Muscle of back (tissue), 13 donors: ENCODE measurements at places on chromosomes 3 and 15. TPM values are rescaled to one million over a fixed set of nuclear protein-coding genes. Genes with fewer than 3 reads are reported as not detected.

SLC25A20 gene
- polyA plus RNA-seq = 13.1 TPM

GRCh38 chr3:64552966-64553365 lies 134.8 kb downstream of the ADAMTS9 start:
- DNase-seq = no peak

CKMT1A gene
- 1.9 TPM for polyA plus RNA-seq

- DNase-seq = peak; percentile 69
These were observed 311.5 kb downstream of the RORA start for GRCh38 chr15:60917461-60918145.

- DNase-seq = no peak
These were observed 36.4 kb downstream of the RYK start for GRCh38 chr3:134214239-134214638.

GRCh38 chr15:26126070-26126469 lies 262.9 kb upstream of the ATP10A start:
- DNase-seq = no peak

DNA sequence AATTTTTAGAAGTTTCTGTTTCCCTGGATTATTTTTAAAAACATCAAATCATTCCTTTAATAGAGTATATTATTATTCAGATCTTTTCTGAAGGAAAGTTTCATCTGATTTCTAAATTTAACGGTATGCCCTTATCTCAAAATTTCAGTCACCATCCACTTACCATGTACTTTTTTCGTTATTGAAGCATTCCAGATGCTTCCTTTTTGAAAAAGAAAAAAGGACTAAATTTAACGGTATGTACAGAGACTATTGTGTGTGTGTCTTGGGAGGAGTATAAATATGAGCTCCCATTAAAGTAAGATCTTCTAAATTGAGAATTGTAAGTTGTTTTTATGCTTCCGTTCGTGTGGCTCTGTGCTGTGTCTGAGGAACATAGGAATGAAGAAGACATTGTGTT lies 517.4 kb upstream of the GOLIM4 start:
- DNase-seq = no peak

TAGLN3 gene
- polyA plus RNA-seq = 3.9 TPM

- DNase-seq = no peak
These were observed 167.6 kb downstream of the TLE3 start for GRCh38 chr15:69929905-69930630.

- DNase-seq = no peak
These were observed 13.6 kb upstream of the RPS17 start for GRCh38 chr15:82553846-82554245.

GRCh38 chr3:192841428-192841827 lies 76.2 kb downstream of the MB21D2 start:
- DNase-seq = no peak

DNA sequence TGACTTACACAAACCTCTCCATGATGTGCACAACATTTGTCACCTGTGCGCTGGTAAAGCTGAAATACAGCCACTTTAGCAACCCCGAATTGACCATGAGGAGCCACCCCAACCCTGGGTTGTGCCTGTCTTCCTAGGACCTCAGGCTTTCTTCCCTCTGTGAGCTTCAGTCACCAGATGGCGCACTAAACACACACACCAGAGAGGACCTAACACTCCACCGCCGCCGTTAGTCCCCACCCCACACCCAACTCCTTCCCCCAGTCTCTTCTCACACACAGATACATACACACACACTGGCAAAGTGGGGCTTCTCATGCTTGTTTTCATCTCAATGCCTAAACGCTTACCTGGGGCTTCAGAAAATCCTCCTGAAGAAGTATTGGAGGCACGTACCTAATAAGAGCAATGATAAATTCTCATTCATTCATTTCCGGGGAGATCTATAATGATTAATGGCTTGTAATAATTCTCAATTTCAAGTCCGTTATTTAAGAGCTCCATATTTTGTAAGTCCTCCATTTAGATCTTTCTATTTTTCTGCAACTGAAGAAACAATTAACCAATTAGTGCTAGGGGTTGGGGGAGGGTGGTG lies 2.1 kb upstream of the CCDC80 start:
- peak; percentile 94 for DNase-seq

GRCh38 chr3:149772861-149773260 lies 19.5 kb downstream of the ANKUB1 start:
- no peak for DNase-seq

GRCh38 chr15:38843736-38844590 lies 279.3 kb upstream of the RASGRP1 start:
- DNase-seq = peak; percentile 62

GRCh38 chr3:175608911-175609310 lies 749.8 kb downstream of the NAALADL2 start:
- DNase-seq = no peak

PPP1R14D gene
- polyA plus RNA-seq = not detected

DNA sequence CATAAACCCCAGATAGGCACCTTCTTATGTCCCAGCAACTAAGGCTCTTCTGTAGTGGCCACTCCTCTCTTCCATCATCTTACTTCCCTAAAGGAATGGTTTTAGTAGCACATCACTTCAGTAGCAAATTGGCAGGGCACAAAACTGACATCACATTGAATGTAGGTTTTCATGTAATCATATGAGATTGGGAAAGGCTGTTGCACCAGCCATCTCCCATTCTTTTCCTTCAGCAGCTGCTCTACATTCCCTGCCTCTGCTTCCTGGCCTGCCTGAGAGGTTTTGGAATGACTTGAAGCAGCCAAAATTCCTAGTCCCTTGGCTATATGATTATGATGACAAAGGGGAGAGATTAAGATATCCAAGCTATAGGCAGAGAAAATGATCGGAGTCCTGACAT lies 36.5 kb downstream of the NSUN3 start:
- no peak for DNase-seq

DNA sequence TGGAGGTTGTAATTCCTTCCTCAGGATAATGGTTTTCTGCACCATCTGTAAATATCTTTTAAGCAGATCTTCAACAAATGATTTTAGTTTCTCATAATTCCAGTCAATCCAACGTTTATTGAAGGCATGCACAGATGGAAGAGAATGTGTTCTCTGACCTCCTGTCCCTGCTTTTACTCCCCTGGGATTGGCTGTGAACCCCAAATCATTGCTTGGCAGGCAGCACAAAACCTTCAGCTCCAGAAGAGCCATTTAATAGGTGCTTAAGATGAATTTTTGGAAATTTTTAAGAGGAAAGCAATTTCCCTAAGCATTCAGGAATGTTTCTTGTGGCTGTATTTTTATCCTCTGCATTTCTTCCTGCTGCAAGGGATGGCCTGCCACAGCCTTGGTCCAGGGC lies 25.5 kb upstream of the THSD4 start:
- no peak for DNase-seq

DNA sequence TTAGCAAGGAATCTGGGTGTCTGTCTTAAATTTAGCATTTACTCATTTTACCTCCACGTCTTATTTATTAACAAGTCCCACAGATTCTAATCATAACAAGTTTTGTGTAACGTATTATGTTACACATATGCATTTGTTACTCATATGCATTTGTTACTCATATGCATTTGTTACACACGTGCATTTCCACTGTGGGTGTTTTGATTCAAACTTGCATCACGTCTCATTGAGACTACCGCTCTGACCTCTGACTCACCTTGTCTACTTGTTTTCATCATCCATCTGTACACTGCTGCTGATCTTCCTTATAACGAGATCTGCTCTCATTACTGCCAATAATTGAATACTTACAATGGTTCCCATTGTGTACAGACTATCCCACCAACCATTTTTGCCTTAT lies 1141.4 kb downstream of the TBL1XR1 start:
- DNase-seq = no peak

SMAD6 gene
- 4.2 TPM for polyA plus RNA-seq

DNA sequence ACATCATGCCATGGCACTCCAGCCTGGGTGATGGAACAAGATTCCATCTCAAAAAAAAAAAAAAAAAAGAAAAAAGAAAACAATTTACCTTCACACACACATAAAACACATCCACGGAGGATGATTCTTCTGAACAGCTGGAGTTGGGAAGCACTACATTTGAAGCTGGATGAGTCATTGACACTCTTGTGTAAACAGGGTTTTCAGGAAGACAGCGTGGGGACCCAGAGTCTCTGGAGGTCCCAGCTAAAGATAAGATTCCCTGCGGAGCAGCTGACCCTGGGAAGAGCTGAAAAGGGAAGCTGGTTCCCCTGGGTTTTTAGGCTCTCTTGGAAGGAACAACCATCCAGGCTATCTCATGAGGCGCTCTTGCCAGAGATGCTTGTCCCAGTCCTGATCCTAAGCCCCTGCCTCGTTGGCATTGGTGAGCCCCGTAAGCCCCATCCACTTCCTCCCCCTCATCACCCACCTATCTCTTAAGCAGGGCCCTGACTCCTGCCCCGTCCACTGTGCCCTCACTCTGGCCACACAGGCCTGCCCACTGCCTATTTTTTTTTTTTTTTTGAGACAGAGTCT lies 32.0 kb upstream of the FURIN start:
- DNase-seq = no peak

BFSP2 gene
- not detected for polyA plus RNA-seq

GRCh38 chr3:71784914-71785531 lies at the start of gene PROK2:
PROK2 (minus strand) TSS chr3:71785148; CDS start chr3:71785052, 96 bp downstream.
- DNase-seq = no peak

DNA sequence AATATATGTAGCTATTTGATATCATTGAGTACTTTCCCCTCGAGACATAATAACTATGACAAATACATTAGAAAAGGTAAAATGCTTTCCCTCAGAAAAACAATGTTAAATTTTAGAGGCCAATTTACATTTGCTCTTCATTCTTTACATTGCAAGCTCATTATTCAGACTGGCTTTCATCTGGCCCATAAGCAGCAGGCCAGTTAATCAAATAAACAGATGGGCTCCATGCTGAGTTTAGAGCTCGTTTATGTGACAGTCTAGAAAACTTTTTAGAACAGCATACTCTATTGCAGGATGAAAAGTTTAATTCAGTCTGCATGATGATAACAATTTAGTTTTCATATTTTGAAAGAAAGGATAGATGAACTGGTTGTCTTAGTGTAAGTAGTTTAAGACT lies 150.6 kb downstream of the DUT start:
- DNase-seq = no peak

ARPP21 gene
- 143 TPM for polyA plus RNA-seq

DNA sequence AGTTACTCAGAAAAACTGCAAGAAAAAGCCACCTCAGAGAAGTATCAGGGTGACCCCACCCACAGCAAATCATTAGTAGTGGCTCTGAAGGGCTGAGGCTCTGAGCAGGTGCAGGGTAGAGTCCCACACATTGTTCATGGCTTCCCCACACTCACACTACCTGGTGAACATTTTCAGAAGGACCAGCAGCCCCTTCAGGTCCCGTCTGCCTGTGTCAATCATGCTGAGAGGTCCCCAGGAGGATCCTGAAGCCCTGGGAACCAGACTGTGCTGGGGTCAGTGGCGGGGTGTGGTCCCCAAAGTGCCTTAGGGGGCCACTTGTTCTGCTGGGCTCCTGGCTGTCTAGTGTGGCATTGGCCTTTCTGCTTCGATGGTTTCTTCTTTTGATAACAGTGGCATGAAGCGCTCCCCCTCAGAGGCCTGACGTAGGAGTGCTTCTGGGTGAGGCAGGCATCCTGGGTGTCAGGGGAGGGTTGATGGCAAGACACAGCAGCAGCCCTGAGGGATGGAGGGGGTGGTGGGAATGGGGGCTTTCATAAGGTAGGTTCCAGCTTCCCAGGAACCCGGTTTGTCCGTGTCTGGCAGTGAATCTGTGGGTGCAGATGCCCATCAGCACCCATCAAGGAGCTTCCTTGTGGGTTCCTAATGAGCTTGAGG lies 19.0 kb upstream of the FANCD2 start:
- no peak for DNase-seq

HIGD2B gene
- polyA plus RNA-seq = not detected

GRCh38 chr3:119145128-119145499 lies 851 bp upstream of the TEX55 start:
- DNase-seq = no peak

MYD88 gene
- polyA plus RNA-seq = 21.2 TPM

DNA sequence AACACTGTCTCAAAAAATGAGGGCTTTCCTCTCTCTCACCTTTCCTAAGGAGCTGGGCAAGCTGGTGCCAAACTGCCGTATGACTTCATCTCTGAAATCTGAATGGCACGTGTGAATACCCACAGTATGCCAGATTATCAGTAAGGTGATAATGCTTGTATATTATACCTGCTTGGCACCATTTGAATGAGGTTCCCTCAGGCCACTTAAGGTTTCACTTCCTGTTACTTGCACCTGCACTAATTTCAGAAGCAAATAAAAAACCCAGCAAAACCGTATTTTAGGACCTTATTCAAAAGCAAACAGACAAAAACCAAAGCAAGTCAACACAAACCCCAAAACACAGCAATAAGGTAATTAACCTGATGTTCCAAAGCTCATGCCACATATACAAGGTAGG lies 19.7 kb downstream of the FOXP1 start:
- no peak for DNase-seq

- DNase-seq = peak; percentile 56
These were observed 53.0 kb upstream of the CA12 start for GRCh38 chr15:63434576-63435186.

GRCh38 chr3:132245552-132246142 lies 71.6 kb upstream of the ACP3 start:
- DNase-seq = no peak

TMEM212 gene
- not detected for polyA plus RNA-seq

GRCh38 chr3:110816008-110816407 lies 255.6 kb upstream of the NECTIN3 start:
- no peak for DNase-seq

DNA sequence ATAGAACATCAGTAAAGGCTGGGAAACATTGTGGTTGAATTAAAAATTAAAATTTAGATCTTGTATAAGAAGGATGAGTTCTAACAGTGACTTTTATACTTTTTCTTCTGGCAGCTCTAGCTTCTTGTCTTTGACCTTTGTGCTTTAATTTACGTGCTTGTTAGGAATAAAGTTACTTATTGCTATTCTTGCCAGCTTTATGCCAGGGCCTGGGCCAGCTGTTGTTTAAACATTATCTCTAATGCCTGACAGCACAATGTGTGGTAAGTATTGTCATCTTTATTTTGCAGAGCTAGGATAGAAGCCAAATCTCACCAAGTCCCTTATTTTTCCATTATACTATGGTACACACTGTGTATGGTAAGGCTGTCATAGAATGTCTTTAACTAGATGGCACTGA lies 766.7 kb upstream of the GOLIM4 start:
- no peak for DNase-seq

CLDN16 gene
- not detected for polyA plus RNA-seq

DNA sequence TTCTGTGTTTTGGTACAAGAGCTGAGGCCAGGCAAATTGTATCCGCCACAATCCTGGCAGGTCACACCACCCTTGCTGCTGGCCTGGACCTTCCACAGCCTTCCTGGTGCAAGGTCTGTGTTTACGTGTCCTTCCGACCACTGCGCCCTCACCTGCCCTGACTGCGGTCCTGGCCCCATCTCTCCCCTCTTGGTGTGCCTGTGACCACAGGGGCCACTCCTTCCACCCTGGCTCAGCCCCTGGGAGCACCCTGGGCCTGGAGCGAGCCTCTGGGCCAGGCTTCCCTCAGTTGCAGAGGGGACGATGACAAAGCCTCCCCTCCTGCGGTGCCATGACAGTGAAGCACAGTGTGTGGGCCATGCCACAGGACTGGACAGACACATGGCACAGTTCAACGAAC lies 104.5 kb downstream of the PLXNA1 start:
- DNase-seq = no peak
